ENCODE measurements at places on chromosomes 5 and 9.

GRCh38 chr5:133117166-133117911 is 65.5 kb downstream of the HSPA4 start:
- no peak for DNase-seq
- no peaks in the 10 kb centered on the region for H3K36me3 ChIP-seq
- no peaks in the 10 kb centered on the region for H3K4me1 ChIP-seq
- no peak overlapping the region for H3K27ac ChIP-seq
- H3K27me3 ChIP-seq = no peaks in the 10 kb centered on the region
- no peak overlapping the region for H3K4me3 ChIP-seq

DNA sequence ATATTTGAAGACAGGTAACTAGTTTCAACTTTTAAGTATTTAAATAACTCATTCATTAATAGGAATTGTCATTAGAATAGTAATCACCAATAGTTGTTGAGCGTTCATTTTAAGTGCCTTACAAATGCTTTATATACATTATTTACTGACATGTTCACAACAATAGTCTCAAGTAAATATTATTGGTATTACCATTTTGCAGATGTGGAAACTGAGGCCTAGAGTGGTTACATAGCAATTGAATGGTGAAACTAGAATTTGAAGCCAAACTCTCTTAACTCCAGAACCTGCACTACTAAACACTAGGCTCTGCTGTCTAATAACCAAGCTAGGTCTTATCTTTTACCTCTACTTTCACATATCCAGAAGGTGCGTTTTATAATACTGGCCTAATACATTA is 4.8 kb upstream of the HSPA9 start:
- no peak overlapping the region for H3K4me3 ChIP-seq
- H3K4me1 ChIP-seq = peaks cover 8% of the 10 kb centered on the region
- no peak for DNase-seq
- H3K27me3 ChIP-seq = no peaks in the 10 kb centered on the region

GRCh38 chr9:104073770-104074133 is 20.4 kb upstream of the SMC2 start:
- peaks cover 29% of the 10 kb centered on the region for H3K4me1 ChIP-seq
- no peaks in the 10 kb centered on the region for H3K36me3 ChIP-seq
- no peaks in the 10 kb centered on the region for H3K27me3 ChIP-seq
- no peak overlapping the region for H3K27ac ChIP-seq

GRCh38 chr9:121393318-121393717 is 23.3 kb upstream of the STOM start:
- no peaks in the 10 kb centered on the region for H3K27me3 ChIP-seq
- no peak overlapping the region for H3K27ac ChIP-seq
- no peaks in the 10 kb centered on the region for H3K4me1 ChIP-seq
- no peak overlapping the region for H3K4me3 ChIP-seq
- H3K36me3 ChIP-seq = no peaks in the 10 kb centered on the region

- no peaks in the 10 kb centered on the region for H3K27me3 ChIP-seq
- no peak overlapping the region for H3K4me3 ChIP-seq
- no peak overlapping the region for H3K27ac ChIP-seq
These were observed 20.5 kb downstream of the RAPGEF1 start for GRCh38 chr9:131719262-131719908.

DNA sequence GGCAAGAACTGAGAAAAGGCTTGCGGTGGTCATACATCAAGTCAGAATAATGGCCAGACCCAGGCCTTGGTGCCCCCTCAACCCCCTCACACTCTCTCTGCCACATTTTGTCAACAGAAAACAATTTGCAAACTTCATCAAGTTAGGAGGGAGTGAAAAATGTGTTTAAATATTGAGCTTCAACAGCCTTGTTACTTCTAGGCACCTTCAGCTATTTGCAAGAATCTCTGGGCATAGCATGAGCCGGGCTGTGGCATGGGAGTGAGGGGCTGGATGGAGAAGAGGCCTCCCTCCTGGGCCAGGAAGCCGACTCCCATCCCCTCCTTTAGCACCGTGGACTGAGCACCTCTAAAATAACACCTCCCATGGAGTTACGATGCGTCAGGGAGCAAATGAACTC is 52.2 kb upstream of the GRHPR start:
- no peaks in the 10 kb centered on the region for H3K4me1 ChIP-seq
- H3K27me3 ChIP-seq = no peaks in the 10 kb centered on the region
- no peak for DNase-seq

DNA sequence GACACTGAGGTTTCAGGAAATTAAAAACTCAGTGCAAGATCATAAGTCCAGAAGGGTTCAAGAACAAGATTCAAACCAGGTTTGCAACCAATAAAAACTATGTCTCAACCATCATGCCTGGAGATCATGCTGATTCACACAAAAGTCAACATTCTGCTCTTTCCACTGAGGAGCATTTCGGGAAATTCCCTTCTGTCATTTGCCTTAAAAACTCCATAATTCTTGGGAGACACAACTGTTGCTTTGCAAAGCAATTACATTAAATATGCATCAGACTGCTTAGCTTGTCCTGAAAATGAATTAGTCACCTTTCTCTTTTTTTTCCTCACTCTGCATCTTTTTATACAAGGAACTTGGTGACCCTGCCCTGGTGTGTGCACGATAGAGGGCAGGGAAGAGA is 275.9 kb upstream of the ZNF462 start:
- H3K4me1 ChIP-seq = 0 out of 2 replicates have a peak, but pooled peaks cover 11% of the 10 kb centered on the region
- H3K4me3 ChIP-seq = no peak overlapping the region
- H3K27ac ChIP-seq = no peak overlapping the region
- no peak for DNase-seq

DNA sequence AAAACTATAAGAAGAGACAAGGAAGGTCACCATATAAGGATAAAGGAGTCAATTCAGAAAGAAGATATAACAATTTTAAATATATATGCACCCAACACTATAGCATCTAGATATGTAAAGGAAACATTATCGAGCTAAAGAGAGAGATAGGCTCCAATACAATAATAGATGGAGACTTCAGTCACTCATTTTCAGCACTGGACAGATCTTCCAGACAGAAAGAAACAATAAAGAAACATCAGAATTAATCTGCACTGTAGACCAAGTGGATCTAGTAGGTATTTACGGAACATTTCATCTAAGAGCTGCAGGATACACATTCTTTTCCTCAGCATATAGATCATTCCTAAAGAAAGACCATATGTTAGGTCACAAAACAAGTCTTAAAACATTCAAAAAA is 463.5 kb downstream of the KCTD16 start:
- H3K27ac ChIP-seq = no peak overlapping the region
- H3K36me3 ChIP-seq = no peaks in the 10 kb centered on the region
- no peak overlapping the region for H3K4me3 ChIP-seq
- no peaks in the 10 kb centered on the region for H3K4me1 ChIP-seq

- no peaks in the 10 kb centered on the region for H3K4me1 ChIP-seq
- H3K36me3 ChIP-seq = no peaks in the 10 kb centered on the region
- DNase-seq = no peak
- no peak overlapping the region for H3K27ac ChIP-seq
These were observed 20.0 kb downstream of the RNF44 start for GRCh38 chr5:176517053-176517661.

- no peak overlapping the region for H3K27ac ChIP-seq
- no peaks in the 10 kb centered on the region for H3K4me1 ChIP-seq
- H3K27me3 ChIP-seq = no peaks in the 10 kb centered on the region
- DNase-seq = no peak
These were observed 23.1 kb downstream of the NIM1K start for GRCh38 chr5:43215073-43215631.

- no peak for DNase-seq
- no peak overlapping the region for H3K4me3 ChIP-seq
- H3K27ac ChIP-seq = no peak overlapping the region
- H3K36me3 ChIP-seq = no peaks in the 10 kb centered on the region
These were observed 54.1 kb downstream of the PRRC1 start for GRCh38 chr5:127571314-127572131.

DNA sequence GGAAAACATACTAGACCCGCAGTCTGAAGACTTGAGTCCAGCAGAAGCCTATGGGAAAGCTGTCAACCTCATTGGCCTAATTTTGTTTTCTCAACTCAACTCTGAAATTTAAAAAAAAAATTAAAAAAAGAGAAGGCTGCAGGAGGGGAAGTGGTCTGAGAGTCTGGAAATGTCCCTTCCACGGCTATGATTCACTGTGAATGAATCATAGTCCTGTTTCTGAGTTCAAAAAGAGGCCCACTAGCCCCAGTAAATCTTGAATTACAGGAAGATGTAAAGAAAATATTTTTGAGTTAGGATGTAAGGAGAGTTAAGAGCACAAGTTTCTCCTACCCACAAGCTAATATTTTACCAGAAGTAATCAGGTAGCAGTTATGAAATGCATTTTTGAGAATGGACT is 565.5 kb upstream of the DMAC1 start:
- no peak overlapping the region for H3K4me3 ChIP-seq
- no peak for DNase-seq
- no peaks in the 10 kb centered on the region for H3K36me3 ChIP-seq
- H3K4me1 ChIP-seq = peaks cover 32% of the 10 kb centered on the region

DNA sequence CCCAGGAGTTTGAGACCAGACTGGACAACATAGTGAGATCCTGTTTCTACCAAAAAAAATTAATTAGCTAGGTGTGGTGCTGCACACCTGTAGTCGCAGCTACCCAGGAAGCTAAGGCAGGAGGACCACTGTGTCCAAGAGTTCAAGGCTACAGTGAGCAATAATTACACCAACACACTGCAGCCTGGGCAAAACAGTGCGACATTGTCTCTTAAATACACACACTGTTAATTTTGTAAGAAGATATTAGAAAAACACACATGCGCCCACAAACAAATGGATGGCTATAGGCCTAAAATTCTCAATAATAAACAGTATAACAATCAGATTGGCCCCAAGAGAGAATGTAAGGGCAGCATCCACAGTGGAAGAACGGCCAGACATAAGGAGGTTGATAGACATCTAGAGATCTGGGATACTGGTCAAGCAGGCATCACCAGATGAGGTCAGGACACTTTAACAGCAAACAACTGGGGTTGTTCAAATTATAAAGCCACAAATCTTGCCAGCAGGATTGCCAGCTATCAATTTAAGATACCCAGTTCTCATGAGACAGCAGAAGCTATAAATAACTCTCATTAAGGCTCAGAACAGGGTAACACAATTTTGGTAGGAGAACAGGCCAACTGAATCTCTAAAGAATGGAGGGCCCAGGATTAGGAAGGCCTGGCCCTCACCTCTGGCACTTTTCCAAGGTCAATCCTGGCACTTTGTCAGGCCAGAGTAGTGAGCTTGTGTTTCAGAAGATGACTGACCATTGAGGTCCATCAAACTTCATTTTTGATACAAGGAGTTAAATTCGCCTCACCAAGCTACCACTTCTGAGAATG is 29.5 kb downstream of the GOLPH3 start:
- no peak overlapping the region for H3K27ac ChIP-seq
- no peaks in the 10 kb centered on the region for H3K27me3 ChIP-seq
- no peaks in the 10 kb centered on the region for H3K36me3 ChIP-seq
- H3K4me1 ChIP-seq = 0 out of 2 replicates have a peak, but pooled peaks cover 11% of the 10 kb centered on the region

GRCh38 chr9:110041452-110041851 is 166.5 kb downstream of the C9orf152 start:
- no peak overlapping the region for H3K4me3 ChIP-seq
- DNase-seq = no peak
- no peaks in the 10 kb centered on the region for H3K27me3 ChIP-seq
- H3K4me1 ChIP-seq = peaks cover 24% of the 10 kb centered on the region
- no peak overlapping the region for H3K27ac ChIP-seq

DNA sequence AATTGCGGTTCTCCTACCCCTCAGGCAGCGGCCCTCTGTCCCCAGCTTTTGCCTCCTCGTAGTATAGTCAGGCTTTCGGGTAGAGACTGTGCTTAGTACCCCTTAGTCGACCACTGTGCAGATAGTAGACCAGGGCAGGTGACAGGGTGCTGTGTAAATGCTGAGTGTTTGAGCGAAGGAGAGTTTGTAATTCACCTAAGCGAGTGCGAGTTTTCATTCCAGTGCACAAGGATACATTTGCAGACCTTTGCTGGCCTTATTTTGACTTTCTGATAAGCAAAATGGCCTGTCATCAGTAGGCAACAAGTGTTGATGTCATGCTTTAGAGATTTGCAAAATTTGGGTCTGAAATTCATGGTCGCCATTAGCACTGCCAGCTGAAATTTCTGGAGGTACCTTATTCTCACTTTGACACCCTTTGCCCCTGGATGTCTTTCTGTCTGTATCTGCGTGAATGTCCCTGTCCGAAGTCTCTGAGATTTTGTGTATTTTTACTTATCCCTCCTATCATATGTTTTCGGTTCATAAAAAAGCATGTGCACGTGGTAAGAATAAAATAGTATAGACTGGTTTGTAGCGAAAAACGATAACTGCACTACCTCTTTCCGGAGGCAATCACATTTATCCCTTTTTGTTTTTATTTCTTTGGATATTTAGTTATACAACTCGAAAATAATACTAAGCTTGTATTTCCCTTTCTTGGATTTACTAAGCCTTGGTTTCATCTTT is 1.9 kb downstream of the LMNB1 start:
- no peaks in the 10 kb centered on the region for H3K36me3 ChIP-seq
- peak overlapping the region; percentile 96 for H3K27ac ChIP-seq
- H3K27me3 ChIP-seq = no peaks in the 10 kb centered on the region
- no peak for DNase-seq

GRCh38 chr5:173247041-173247440 is 12.0 kb upstream of the NKX2-5 start:
- no peak overlapping the region for H3K4me3 ChIP-seq
- H3K27me3 ChIP-seq = no peaks in the 10 kb centered on the region
- no peaks in the 10 kb centered on the region for H3K4me1 ChIP-seq
- H3K27ac ChIP-seq = no peak overlapping the region

- peak; percentile 85 for DNase-seq
- no peaks in the 10 kb centered on the region for H3K36me3 ChIP-seq
- no peak overlapping the region for H3K4me3 ChIP-seq
- H3K27ac ChIP-seq = peak overlapping the region; percentile 62
- H3K4me1 ChIP-seq = peaks cover 6% of the 10 kb centered on the region
These were observed 37.5 kb downstream of the ANKDD1B start for GRCh38 chr5:75648712-75649111.

GRCh38 chr9:121528642-121529041 is 29.0 kb upstream of the GGTA1 start:
- DNase-seq = no peak
- H3K27me3 ChIP-seq = no peaks in the 10 kb centered on the region
- H3K4me3 ChIP-seq = no peak overlapping the region
